Fibroblast of mammary gland (primary cell): ENCODE measurements at places on chromosomes 16 and 17.

DNA sequence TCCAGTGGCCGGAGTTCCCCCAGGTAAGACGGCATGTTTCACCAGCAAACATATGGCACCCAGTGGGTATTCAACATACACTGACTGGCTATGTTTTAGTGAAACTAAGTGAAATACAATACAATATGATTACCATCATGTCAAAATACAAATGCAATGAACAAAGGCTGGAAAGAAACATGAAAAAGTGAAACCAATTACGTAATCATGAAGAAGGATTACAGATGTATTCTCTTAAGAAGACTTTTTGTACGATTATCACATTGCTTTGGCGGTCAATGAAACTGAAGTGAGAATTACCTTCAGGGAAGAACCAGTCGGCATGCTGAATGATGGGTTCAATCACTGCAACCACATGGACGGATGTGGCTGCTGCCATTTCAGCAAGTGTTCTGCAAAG is 71.7 kb downstream of the ARHGAP17 start:
- DNase-seq: no peak

DNA sequence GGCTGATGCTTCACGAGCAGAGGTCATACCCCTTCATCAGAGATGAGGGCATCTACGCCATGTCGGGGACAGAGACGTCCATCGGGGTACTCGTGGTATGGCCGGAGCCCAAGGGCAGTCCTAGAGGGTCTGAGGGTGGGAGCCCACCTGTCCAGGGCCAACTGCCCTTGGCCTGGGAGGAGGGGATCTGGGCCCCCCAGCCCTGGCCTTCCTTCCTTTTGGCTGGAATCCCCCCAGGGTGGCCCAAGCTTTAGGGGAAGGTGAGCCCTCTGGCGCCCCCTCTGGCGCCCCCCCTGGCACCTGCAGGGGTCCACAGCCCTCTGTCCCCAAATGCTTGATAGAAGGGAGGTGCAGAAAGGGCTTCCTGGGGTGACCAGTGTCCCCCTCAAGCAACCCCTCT is 69.3 kb downstream of the SCNN1B start:
- DNase-seq: no peak

GRCh38 chr16:51147776-51148677 is 3.0 kb downstream of the SALL1 start:
- no peak for DNase-seq

DNA sequence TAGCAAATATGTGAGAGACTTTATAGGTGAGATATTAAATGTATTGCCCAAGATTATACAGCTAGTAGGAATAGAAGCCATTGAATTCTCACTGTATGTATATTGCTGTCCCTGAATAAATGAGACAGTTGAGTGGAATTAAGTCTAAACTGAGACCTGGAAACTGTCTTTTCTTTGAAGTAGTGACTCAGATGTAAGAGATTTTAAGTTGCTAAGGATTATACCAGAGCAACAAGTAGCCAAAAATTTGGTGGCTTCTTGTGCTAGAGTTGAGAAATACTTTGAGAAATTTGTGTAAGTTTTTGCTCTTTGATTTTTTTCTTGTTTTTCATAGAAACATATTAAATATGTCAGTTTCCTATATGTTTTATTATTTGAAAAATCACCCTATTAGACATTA is 58.7 kb downstream of the TANC2 start:
- peak; percentile 51 for DNase-seq

DNA sequence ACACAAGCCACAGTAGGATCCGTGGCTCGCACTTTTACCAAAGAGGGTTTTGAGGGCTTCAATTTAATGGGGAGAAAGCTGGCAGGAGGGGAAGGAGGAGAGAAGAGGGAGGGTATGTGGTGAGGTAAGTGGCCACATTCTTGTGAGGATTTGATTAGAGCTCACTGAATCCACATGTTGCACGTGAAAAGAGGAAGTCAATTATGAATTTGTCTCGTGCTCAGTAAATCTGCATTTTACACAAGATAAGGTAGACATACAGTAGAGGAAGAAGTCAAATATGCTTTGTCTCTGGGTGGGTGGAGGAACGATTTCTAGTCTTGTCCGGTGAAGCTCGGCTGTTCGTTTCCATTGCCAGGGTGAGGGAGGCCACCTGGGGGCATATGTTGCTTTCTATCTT is 862 bp downstream of the ZNF232 start:
- no peak for DNase-seq

DNA sequence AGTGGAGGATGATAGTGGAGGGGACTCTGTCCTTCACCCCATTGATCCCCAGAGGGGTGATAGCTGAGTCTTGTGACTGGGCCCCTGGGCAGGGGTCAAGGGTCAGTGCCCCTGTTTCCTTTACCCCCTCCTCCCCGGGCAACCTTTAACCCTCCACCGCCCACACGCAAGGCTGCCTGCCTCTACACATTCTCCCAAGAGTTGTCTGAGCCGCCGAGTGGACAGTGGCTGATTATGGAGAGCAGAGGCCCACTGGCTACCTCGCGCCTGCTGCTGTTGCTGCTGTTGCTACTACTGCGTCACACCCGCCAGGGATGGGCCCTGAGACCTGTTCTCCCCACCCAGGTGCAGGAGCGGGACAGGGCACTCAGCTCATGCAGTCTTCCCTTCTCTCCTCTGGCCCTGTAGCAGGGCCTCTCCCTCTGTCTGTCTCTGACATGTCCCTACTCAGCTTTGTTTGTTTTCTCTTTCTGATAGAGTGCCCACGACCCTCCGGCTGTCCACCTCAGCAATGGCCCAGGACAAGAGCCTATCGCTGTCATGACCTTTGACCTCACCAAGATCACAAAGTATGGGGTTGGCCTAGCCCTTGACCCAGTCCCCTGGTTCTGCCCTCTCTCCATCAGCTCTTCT is at the start of gene SHBG:
TSS of gene SHBG (plus strand) at position 197 of the 633 bp plus-strand sequence. CDS start at position 235, 38 bp downstream.
- no peak for DNase-seq

- no peak for DNase-seq
Observed at GRCh38 chr17:16989230-16989952, 17.5 kb upstream of the TNFRSF13B start.

GRCh38 chr17:74921769-74922168 is 1.3 kb downstream of the USH1G start:
- no peak for DNase-seq
